ENCODE measurements at places on chromosomes 16 and 17.

- DNase-seq, result no peak
Measured at GRCh38 chr16:75288596-75289120, 37.2 kb upstream of the BCAR1 start.

GRCh38 chr16:20901068-20901435, 481 bp downstream of the LYRM1 start:
- no peak for DNase-seq

DNA sequence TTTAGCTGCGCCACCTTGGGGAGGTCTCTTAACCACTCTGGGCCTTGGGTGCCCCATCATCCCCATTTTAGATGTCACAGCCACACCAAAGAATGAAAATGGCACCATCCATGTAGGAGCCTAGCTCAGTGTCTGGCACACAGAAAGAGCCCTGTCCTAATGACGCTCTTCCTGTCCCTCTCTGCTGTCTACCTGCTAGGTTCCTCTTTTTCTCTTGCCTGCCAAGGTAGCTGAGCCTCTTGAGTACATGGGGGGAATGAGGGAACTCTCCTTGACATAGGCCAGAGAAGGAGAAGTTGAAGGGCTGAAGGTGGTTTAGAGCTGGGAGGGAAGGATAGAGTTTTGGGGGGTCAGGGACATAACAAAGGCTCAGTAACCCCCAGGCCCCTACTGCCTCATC, 1.8 kb downstream of the RUNDC3A start:
- DNase-seq, result no peak

DNA sequence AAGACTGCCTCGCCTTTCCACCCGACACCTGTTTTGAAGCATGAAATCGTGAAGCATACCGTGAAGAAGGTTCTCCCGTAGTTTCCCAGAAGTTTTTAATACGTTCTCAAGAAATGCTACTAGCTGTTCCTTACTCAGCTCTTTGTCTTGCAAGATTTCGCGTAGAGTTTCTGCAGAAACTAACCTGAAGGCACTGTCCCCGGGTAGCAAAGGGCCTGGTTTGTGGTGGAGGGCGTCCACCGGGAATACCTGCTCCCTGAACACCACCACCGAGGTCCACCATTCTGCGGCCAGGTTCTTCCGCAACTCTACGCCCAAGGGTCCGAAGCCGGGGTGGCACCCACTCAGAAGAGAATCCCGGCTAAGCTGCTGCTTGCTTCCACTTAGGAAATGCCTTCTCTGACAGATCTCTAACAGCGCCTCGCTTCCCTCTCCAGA, 487 bp downstream of the POLG2 start:
- DNase-seq, result no peak

- DNase-seq, result no peak
Measured at GRCh38 chr17:49820773-49821172, 27.1 kb downstream of the TAC4 start.

DNA sequence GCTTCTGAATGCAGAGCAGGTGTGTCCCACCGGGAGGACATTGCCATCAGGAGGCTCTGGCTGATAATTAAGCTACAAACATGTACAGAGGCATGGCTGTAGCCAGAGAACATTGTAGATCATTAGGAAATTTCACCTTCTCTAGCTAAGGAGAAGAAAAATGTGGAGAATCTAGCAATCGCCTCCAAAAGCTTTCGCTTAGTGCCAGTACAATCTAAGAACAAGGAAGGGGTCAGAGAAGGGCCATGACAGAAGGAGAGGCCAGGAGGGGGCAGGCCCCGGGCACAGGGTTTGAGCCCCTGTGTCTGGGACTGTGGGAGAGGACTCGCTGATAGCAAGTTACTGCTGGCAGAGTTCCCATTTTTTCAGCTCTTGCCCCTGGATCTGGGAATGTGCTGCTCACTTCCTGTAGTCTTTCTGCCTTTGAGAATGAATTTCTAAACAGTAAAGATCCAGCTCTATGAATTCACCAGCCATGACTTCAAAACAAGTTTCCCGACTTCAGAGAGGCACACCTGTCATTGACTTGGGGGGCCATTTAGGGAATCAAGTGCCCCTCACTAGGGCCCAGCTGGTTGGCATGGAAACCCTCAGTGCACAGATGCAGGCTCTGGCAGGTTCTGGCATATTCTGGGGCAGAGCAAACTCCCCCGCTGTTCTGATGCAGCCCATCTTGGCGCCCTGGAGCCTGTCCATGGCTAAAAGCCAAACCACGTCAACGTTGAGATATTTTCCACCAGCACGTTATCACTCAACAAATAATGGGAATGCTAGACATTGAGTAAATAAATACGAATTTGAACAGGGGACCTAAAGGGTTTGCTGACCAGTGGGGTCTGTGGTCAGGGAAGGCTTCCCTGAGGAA, 59.5 kb upstream of the CACNG4 start:
- no peak for DNase-seq

- no peak for DNase-seq
Measured at GRCh38 chr17:4940555-4941318, 669 bp downstream of the RNF167 start.

DNA sequence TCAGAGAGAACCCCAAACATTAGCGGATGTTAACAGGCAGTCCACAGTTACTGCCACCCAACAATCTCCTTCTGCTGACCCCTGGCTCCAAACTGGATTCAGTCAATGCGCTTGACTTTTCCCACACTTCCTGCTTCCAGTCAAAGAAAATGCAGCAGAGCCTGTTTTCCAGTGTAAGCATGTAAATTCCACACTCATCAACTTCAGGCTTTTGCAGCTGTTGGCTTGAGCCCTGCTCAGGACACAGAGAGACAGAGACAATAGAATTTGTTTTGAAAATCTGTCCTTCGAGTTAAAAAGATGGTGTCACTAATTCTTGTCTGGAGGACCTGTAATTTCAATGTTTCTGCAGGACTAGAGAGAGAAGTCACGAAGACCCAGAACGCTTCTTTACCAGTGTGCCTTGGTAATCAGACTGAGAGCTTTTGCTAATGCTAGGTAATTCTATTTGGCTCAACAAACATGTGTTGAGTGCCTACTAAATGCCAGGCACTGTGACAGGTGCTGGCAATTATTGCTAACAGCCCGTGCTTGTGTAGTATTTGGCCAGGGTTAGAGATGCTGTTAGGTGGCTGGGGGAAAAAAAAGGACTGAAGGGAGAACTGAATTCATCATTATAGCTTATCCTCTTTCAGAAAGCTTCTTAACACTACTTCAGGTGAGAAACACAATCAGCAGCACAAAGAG, 32.5 kb downstream of the HOXB1 start:
- DNase-seq, result no peak

DNA sequence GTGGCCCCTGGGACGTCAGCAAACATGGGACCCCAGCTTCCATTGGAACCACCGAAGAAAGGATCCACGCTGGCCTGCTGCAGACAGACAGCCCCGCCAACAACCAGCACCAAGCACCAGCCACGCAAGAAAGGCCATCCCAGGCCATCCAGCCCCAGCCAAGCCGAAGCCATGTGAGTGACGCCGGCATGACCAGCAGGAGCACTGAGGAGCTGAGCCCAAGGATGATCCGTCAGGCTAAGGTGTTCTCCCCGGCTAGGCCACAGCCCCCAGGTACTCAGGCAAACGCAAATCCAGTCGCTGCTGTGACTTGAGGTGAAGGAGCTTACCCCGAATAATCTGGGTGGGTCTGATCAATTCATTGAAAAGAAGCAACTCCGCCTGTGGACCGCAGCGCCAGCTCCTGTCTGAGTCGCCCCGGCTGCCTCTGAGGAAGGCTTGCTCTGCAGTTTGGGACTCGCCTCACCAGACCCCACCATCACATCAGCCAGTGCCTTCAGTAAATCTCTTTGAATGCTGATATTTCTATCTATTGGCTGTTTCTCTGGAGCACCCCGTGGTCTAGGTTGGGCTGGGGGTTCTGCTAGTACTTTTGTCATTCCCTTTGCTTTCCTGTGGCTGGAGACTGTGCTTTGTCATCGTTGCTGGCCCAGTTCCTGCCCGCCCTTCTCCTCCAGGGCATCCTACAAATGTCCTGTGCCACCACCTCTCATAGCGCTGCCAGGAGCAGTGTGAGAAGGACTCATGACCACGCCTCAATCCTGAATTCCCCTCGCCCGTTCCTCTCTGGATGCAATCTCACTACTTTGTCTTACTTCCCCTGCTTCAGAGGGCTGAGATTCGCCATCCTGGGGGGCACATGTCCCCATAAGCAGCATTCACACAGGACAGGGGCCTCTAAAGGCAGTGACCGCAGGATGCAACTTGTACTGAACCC, 8.1 kb upstream of the CBX2 start:
- DNase-seq, result no peak
